ENCODE measurements at places on chromosomes 1 and 21.
A peak's percentile ranks its signal among the peaks of the same experiment; 100 is the strongest.

- DNase-seq, result no peak
Measured at GRCh38 chr1:243851257-243851756, 1.3 kb upstream of the AKT3 start.

- peak; percentile 11 for DNase-seq
Measured at GRCh38 chr1:114510274-114511031, 550 bp downstream of the TRIM33 start.

DNA sequence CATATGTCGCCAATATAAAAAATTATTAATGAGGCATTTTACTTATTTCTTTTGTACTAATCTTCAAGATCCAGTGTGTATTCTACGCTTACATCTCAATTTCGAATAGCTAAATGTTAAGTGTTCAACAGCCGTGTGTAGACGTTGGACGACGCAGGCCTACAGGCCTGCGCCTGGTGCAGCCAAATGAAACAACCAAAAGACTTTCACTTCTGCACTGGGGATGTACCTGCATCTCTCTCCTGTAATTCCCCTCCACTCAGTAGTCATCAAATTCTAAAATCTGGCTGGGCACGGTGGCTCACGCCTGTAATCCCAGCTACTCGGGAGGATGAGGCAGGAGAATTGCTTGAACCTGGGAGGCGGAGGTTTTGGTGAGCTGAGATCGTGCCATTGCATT is 76.8 kb upstream of the HNRNPU start:
- no peak for DNase-seq

- DNase-seq, result no peak
Measured at GRCh38 chr1:149846042-149846441, 53.3 kb upstream of the BOLA1 start.

GRCh38 chr1:18965206-18966173 is 9.0 kb upstream of the IFFO2 start:
- DNase-seq, result no peak
